NCI-H1694 (cell line): ENCODE measurements at places on chromosomes 1 and 21.

DNA sequence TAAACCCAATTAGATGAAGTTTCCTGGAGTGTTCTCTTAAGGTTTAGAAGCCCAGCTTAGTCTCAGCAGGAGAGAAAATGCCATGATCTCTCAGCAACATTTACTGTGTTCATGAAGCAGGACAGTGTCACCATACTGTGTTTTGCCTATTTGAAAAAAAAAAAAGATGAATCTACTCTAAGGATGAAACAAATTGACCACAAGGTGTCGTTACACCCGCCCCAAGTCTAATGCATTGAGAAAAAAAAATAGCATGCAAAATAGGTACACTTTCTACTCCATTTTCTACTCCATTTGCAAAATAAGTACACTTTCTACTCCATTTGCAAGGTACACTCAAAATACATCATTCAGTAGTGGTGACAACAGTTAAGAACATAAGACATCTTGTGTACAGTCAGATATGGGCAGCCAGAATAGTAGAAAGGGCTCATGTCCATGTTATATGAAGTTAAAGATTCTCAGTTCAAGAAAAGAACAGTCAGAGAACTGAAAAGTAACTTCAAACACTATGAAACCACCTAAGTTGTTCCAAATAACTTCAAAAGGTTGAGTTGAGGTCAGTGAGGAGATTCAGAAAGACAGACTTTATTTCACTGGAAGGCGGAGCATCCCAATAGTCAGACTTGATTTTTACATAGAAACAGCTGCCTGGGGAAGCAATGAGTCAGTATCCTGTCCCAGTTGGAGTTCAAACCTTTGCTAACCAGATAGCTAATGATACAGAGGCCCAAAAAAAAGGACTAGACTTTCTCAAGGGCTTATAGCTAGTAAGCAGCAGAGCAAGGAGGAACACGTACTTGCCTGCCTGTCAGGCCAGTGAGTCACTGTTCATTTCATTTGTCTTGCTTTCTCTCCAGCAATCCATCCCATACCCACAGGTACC is 13.3 kb downstream of the PLPPR5 start:
- DNase-seq, result no peak

GRCh38 chr1:205064301-205064700 is 20.0 kb downstream of the TMEM81 start:
- no peak for DNase-seq

DNA sequence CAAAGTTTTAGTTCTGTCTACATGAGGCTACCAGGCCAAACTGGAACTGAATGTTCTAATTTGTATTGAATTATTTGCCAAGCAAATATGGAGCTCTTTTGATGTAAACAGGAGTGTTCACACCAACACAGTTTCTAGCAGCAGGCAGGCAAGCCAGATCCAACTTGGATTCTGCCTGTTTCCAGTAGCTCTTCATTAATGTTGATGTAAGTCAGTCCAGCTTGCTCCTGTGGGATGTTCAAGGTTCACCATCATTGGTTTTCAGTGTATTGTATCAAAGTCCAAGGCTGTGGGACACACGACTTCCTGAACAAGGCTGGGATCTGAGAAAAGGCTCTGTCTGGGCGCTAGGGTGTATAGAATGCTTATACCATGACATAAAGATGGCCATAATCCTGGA is 68.1 kb downstream of the PAPPA2 start:
- DNase-seq, result no peak

DNA sequence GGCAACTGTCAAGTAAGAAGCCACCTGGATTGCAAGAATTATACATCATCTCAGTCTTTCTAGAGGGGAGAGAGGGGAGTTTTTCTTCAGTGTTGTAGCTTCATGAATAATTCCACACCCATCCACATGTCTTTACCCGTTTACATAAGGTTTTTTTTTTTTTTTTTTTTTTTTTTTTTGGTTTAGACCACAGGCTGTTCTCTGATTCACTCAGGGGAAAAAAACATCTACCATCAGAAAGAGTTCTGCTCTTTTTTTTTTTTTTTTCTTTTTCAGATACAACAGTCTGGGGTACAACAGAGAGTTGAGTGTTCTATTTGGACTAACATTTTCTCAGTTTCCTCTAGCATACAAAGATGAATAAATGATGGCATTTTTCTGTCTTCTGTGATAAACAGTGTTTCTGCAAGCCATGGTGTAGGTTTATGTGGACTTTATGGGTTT is 4.9 kb upstream of the KIF14 start:
- DNase-seq, result no peak

GRCh38 chr1:14437417-14437918 is 161.0 kb upstream of the KAZN start:
- no peak for DNase-seq

GRCh38 chr1:223208164-223209076 is 65.4 kb upstream of the TLR5 start:
- DNase-seq, result no peak

GRCh38 chr21:33063907-33064622 is 5.9 kb upstream of the OLIG1 start:
- DNase-seq, result no peak

GRCh38 chr1:16119504-16119903 is 36.4 kb downstream of the EPHA2 start:
- no peak for DNase-seq

- no peak for DNase-seq
Observed at GRCh38 chr1:212267460-212267859, 17.8 kb upstream of the PPP2R5A start.

DNA sequence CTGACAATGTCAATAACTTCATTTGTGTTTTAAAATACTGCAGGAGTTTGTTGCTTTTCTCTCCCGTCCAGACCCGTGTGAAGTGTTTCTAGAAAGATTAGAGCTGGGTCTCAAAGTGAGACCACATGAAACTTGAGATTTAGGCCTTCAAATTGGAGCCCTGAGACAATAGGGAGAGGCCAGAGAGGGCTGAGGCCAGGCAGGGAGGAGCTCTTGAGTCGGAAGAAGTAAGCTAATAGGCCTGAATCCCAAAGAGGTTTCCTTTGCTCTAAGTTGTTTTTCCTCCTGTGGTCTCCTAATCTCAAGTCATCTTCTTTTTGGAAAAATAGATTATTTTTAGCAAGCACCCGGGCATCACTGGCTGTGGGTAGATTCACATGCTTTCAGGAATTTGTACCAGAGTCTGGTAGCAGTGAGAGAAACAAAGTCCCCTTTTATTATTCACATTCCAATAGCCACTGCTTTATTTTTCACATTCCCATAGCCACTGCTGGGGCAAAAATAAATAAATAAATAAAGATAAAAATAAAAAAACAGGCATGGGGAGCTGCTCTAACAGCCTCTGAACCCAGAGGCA is 25.6 kb downstream of the CD244 start:
- no peak for DNase-seq

DNA sequence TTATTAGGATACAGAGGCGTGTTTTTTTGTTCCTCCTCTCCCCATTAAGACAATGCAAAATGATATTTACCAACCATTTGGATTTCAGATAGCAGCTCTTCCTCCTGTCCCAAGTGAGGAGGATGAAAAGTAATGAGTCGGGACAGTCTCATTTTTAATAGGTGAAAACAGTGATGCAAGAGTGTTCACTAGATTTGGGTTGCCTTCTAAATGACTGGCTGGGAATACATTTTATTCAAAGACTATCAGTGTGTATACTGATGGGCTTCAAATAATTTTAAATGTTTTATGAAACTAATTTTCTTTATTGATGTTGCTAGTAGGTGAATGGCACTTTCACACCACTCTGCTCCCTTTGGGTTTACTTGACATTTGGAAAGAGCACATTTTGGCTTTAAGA is 2.1 kb downstream of the RCOR3 start:
- DNase-seq, result no peak

- no peak for DNase-seq
Observed at GRCh38 chr21:43016728-43017127, 42.4 kb downstream of the PKNOX1 start.

- DNase-seq, result no peak
Observed at GRCh38 chr1:11518016-11518701, 39.2 kb downstream of the DISP3 start.

DNA sequence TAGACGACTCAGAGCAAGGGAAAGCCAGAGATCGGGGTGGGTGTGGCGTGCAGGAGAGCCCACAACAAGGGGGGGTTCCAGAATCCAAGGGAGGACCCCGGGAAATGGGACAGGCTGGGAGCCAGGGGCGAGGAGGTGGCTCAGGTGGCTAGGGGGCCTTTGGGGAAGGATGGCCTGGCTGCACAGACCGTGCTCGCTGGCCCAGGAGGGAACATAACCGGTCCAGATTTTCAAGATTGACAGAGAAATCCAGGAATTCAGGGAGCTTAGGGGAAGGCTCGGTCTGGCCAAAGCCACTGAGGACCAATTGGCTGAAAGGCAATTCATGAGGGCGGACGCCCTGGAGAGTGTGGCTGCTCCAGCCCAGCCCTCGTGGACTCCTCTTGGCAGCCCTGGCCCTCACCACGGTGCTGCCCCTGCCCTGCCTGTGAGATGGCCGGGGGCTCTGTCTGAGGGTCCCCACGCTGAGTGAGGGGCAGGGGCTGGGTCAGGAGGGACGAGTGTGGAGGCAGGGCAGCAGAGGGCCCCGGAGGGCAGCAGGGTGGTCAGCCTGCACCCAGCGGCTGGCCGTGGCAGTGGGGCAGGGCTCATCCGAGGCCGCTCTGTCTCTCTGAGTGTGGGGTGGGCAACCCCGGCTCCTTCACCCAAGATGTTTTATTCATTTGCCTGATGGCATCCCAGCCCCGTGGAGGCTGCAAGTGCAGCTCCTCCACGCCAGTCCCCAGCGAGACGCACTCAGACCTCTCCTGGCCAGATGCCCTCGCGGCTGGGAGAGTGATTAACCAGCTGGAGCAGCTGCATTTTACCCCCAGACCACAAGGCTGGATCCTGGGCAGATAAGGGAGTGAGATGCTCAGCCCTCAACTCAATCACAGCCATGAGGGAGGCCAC is 5.6 kb upstream of the LRRC3 start:
- no peak for DNase-seq

DNA sequence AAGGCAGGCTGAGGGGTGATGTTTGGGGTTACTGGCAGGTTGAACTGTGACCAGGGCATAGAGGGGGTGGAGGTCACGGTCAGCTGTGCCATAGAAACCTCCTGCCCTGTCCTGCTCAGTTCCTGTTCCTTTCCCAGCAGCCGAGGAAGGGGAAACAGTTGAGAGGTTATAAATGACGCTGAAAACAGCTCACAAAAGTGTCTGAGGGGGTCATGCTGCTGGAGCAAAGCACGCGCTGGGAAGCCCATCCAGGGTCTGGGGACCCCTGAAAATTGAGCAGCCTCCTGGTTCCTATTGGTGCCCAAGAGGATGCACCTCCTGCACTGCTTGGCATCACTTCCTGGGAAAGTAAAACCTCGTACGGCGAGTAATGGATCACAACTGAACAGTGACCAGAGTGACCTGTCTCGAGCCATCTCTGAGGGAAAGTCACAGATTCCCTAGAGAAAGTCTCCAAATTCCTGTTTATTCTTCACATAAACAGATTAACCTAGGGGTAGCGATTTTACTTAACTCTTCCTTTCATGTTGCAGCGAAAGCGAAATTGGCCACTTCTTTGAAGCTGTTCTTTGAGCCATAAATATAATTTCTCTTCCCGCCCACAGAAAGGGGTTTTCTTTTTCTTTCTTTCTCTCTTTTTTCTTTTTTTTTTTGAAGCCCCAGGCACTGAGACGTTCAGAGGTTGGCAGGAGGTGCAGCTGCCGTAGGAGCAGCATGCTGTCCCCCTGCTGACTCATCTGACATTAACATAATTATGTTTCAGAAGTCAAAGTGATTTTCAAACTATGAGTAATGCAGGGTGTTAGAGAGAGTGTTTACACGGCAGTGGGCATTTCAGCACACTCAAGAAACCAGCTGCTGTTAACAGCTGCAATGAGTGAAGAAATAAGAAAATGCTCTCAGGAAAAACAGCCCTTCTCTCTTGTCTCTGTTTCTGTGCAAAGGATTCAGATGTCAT is 41.8 kb upstream of the ATF3 start:
- no peak for DNase-seq

DNA sequence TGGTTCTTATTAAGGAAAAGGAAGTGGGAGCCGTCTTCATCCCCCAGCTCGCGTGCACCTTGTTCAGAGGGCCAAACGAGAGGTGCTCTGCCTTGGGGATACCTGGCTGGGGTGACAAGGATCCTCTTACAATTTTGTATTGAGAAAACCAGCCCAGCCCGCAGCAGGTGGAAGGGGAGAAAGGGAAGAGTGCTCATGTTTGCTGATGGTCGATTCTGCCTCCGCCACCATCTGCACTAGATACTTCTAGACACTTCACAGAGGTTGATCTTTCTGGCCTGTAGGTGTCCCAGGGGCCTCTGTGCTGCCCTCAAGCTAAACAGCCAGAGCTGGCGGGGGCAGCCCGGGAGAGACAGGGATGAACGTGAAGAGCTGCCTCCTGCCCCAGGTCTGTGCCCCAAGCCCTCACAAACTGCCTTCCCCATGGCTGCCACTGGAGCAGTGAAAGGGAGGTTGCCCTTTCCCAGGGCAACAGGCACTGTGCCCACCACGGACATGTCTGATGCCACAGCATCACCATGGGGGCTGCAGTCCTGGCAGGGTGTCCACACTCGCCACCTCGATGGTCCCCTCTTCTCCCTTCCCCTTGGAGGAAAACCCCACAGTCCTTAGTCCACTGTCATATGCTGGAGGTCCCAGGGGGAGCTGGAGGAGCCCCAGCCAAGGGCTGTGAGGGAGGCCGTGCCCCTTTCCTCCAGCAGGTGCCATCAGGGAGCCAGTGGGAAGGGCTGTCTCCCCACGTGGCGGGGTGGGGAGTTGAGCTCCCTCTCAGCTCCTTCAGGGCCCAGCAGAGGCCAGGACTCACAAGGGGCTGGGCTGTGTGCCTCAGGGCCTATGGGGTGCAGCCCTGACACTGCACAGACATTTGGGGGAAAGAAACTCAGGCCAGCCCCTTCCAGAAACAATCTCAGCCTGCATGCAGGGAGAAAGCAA is 8.1 kb downstream of the ADPRS start:
- DNase-seq, result no peak

DNA sequence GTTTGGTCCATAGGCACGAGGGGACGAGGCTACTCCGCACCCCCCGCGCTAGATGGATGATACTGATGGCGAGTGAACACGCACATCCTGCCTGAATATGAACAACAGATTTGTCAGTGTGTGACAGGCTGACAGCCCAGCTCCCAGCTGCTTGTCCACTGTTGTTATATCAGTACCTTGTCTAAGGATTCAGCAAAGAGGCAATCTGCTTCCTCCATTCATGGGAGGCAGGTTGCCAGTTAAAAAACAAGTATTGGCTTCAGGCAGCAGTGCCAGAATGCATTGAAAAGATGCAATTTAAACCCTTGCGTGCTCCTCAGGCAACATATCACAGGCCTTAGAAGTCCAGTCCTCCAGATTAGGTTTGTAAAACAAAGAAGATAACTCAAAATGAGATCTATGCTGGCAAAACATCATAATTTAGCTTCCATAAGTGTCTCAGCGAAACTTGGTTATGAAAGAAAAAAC is 223.3 kb downstream of the GPATCH2 start:
- DNase-seq, result peak; percentile 31
